ENCODE measurements at places on chromosomes 7 and 10. TPM values are rescaled to one million over a fixed set of nuclear protein-coding genes. Genes with fewer than 3 reads are reported as not detected.
A peak's percentile ranks its signal among the peaks of the same experiment; 100 is the strongest.

GRCh38 chr10:78291722-78292121 is 258.1 kb downstream of the RPS24 start:
- peak; percentile 55 for DNase-seq

DNA sequence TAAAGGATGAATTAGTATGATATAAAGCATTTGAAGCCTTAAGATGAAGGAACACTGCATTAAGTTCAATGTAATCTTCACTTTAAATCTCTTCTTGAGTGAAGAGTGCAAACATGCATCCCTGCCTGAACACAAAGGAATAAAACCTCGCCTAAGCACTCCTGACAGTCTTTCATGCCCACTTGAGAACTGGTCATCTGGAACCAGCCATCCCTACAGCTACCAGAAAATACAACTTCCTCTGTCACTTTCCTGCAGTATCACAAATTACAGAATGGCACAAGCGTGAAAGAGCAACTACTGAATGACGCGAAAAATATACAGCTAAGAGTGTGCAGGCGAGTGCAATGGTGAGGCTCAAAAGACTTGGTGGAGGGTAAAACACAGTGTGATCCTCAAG is 1079.9 kb downstream of the CNTNAP2 start:
- DNase-seq: no peak

DNA sequence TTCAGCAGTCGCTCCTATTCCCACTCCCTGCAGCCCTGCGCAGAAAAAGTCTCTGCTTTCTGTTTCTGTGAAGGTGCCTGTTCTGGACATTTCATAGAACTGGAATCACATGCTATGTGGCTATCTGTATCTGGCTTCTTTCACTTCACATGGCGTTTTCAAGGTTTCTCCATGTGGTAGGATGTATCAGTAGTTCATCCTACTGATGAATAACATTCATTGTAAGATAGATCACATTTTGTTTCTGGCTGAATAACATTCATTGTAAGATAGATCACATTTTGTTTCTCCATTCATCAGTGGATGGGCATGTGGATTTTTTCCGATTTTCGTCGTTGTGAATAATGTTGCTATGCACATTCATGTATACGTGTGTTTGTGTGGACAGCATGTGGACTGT is 44.5 kb downstream of the HSPA12A start:
- no peak for DNase-seq

DNA sequence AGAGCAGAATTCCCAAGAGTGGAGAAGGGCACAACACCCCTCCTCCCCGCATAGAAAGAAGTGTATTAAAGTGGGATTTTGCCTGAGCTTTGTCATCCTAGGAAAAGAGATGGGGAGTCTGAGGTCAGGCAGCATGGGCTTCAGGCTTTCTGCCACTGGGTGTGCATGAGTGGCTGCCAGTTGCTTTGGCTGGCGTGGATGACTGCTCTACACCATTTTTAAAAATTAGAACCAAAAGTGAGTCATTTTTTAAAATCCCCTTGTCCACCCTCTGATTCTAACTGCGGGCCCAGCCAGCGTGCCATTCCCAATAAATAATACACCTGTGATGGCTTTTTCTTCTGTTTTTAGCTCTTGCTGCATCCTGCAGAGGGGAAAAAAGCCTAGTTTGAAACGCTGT is 13.4 kb downstream of the SLC29A3 start:
- DNase-seq: no peak

GRCh38 chr7:100897772-100898454 is 2.2 kb upstream of the ACHE start:
- DNase-seq: no peak

DNA sequence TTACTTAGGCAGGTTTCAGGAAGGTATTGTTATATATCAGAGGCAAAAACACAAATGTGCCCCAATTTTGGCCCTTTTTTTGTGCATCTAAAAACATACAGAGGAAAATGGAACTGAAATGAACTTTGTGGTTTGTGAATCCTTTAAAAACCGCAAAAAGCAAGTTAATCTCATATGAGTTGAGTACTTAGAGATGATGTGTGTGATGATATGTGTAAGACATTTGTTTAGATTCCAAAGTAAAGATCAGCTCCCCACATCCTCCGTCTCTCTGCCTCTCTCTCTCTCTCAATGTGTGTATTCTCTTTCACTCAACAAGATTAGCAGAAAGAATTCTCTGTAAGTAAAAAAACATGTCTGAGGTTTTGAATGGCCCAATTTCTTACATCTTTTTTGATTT is 201.9 kb downstream of the MALRD1 start:
- no peak for DNase-seq

DNA sequence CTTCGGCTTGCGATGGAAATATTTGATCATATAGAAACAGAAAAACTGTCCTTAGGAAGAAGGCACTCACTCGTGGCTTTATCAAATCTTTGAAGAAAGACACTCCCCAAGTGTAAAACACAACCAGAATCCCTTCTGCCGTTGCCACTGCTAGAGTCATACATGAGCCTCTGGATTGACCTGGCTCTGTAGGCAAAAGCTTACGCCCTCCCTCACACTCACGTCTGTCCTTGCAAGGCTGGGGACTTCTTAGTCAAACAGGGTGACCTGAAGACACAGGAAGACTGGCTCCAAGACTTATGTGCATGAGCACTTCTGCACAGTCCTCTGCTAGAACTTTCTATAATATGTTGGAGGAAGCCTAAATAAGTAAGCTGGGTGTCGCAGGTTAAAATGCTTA is 135.4 kb upstream of the MDFIC start:
- DNase-seq: no peak

GRCh38 chr7:130131964-130132875 is 61.9 kb downstream of the KLHDC10 start:
- no peak for DNase-seq

- DNase-seq: no peak
These were observed 58.5 kb downstream of the CPVL start for GRCh38 chr7:29087840-29088170.

DNA sequence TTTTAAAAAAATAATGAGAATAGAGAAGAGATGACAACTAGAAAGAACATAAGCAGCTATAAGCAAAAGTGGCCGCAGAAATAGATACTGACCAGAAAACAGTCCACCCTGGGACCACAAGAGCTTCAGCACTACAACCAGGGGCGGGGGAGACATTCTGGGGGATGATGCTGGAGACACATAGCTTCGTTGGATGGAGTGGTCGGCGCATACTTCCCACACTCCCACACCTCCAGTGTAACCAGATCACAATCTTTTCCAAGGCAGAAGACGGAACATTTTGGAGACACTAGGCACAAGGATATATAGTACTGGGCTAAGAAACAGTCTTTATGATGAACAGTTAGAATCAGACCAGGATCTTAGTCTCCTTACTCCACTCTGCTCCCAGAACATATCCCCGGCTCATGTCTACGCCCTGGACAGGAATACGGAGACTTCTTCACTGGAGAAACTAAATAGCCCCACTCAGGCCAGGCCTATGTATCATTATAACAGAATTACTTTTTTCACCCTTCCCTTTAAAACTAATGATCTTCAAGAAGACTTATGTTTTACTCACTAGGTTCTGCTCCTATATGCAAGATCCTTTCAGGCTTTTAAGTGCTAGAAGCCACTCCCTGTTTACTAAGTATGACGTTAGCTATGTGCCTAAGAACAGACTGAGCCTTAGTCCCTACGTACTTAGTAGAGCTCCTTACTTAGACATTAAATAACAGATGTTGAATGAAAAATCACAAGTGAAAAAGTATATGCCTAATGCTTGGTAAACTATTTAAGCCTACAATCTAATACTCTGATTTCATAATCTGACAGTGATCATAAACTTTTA is 169.6 kb downstream of the SRPK2 start:
- DNase-seq: no peak

GRCh38 chr10:110212119-110213006 is 5.0 kb downstream of the MXI1 start:
- DNase-seq: no peak

- DNase-seq: no peak
These were observed 3.4 kb downstream of the CLEC2L start for GRCh38 chr7:139526578-139527544.

DNA sequence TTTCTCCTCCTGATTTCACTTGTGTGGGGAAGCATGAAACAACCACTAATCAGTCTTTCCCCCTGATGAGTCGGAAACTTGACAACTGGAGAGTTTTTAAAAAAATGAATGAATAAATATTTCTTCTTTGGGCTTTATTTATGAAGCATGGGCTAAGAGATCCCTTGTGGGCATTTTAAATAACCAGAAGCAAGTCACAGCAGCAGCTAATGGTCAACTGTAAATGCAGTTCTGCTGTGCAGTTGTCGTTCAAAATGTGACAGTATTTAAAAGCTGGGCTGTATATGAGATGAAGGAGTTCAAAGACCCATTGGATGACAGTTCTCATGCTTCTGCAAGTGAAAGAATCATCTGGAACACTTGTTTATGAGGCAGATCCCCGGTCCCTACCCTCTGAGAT is 54.1 kb downstream of the STEAP1B start:
- DNase-seq: no peak

DNA sequence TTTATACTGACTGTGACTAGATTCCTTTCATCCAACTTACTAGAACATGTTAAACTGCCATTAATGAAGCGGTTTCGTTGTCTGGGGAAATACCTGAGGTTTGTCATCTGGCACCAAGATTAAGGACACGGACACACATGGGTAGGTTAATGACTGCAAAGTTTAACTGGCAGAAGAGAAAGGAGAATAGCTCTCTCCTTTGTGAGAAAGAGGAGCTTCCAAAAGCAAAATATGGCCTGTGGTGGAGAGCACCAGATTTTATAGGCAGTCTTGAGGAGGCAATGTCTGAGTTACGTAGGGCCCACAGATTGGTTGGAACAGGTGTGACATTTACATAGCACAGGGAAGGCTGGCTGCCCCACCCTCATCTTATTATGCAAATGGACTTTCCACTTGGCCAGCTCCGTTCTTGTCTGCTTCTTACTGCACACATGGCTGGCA is 1193.0 kb upstream of the CELF2 start:
- DNase-seq: peak; percentile 9

DNA sequence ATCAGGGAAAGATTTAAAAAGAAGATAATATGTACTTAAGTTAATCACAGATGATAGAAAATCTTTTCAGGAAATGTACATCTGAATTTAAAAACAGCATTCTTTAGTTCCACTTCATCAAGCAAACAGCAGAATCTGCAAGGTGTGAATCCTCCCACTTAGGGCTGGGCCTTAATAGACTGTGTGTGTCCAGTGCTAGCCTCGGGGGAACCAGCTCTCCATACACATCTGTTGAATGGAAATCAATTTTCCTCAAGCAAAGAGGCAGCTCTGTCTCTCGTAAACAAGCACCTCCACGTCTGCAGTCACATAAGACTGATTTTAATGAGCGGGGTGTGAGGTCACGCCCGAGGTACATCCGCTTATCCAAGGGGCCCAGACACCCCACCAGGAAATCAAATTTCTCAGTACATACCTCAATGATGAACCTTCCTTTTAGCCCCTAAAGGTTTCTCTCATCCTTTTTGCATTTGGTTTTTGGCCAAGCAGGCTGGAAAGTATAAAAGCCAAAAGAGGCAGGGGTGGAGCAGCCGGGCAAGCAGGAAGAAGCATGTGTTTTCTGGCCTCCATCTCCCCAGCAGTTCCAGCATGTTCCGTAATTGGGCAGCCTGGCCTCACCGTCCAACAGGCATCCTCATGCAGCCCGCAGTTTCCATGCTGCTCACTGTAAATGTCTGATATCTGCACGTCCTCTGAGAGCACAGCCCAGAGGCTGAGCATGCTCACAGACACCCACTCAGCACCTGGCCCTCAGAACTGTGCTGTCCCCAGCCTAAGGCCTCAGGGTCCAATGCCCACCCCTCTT is 131.3 kb downstream of the GLI3 start:
- DNase-seq: no peak

DNA sequence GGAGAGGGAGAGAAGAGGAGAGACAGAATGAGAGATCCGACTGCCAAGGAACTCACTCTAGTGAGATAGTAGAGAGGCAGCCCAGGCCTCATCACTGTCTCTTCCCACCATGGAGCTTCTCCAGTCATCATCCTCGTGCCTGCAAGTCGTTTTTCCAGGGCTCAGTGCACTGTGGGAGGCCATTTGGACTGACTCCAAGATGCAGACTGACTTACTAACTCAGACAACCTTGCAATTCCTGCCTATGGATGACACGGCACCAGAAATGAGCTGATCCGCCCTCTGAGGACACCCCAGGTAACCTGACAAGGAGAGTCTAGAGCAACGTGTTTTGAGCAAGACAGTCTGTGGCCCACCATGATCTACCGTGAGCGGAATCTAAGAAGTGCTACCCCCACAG is 154.9 kb downstream of the GLI3 start:
- DNase-seq: no peak

The STEAP2 gene
- total RNA-seq: 3.0 TPM

The CLEC2L gene
- total RNA-seq: 0.50 TPM

The PAOX gene
- 4.6 TPM for total RNA-seq

The SEMA4G gene
- total RNA-seq: 2.3 TPM

The IL15RA gene
- total RNA-seq: not detected

The FAM20C gene
- 3.8 TPM for total RNA-seq

The PLEKHA8 gene
- total RNA-seq: 62.7 TPM

The EXOC4 gene
- total RNA-seq: 129 TPM

The CALHM3 gene
- not detected for total RNA-seq

The CALD1 gene
- total RNA-seq: 90.2 TPM

The SPDYE16 gene
- total RNA-seq: not detected

The TRPV6 gene
- not detected for total RNA-seq

Data from neural progenitor cell (in vitro differentiated cells).